Parietal lobe (tissue), 2 donors: ENCODE measurements at places on chromosomes 1 and 21. TPM values are rescaled to one million over a fixed set of nuclear protein-coding genes. Genes with fewer than 3 reads are reported as not detected.

Gene LMX1A
- total RNA-seq = 0.31 TPM

Gene HAO2
- total RNA-seq = not detected

Gene CTTNBP2NL
- total RNA-seq = 40.4 TPM

Gene FLG
- not detected for total RNA-seq

Gene OR14A2
- not detected for total RNA-seq

Gene LRRC7
- total RNA-seq = 639 TPM

Gene TRIM17
- total RNA-seq = 2.2 TPM

Gene SLAMF9
- total RNA-seq = not detected

Gene ERICH3
- total RNA-seq = 36.9 TPM

Gene DRAXIN
- total RNA-seq = 103 TPM

Gene CFAP141
- not detected for total RNA-seq

Gene SLC2A5
- 0.94 TPM for total RNA-seq

Gene C1orf141
- total RNA-seq = not detected

Gene PHTF1
- 59.8 TPM for total RNA-seq

Gene CCDC185
- not detected for total RNA-seq

Gene TFF2
- not detected for total RNA-seq

Gene NBPF6
- not detected for total RNA-seq

Gene PERM1
- total RNA-seq = 0.63 TPM

Gene TMEM200B
- 0.63 TPM for total RNA-seq

Gene OR2G6
- total RNA-seq = not detected

Gene F5
- total RNA-seq = not detected

Gene KCNJ9
- 14.7 TPM for total RNA-seq

Gene ELK4
- 18.5 TPM for total RNA-seq

Gene TMEM52
- 1.3 TPM for total RNA-seq

Gene ANGPTL1
- 2.5 TPM for total RNA-seq

Gene LYPD8
- not detected for total RNA-seq

Gene CRABP2
- total RNA-seq = 1.9 TPM

Gene HFM1
- total RNA-seq = 53.8 TPM

Gene CELA2A
- total RNA-seq = not detected

Gene IGSF21
- 66.0 TPM for total RNA-seq

Gene FAM72C
- 0.31 TPM for total RNA-seq

Gene FCRLA
- not detected for total RNA-seq

Gene MCOLN3
- total RNA-seq = not detected
